ENCODE measurements at places on chromosomes 2 and 18.

- DNase-seq: no peak
Measured at GRCh38 chr2:120715353-120715752, 20.3 kb upstream of the GLI2 start.

GRCh38 chr2:67930156-67930555, 132.6 kb downstream of the C1D start:
- no peak for DNase-seq

DNA sequence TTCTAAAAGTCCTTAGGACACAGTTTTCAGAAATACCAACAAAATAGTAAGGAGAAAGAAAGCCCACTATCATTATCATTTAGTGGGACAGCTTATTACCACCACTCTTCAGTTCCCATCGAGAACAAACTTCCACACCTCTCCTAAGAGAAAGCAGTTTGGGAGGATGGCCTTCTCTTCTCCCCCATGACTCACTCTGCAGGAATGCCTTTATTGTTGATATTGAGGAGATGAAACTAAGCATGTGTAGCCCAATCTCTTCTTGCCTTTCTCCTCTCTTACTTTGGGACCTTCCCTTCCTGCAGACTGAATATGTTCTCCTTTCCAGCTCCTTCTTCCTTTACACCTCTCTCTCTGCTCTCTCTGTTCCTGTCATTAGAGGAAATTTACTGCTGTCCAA, 30.0 kb upstream of the ERMN start:
- no peak for DNase-seq

GRCh38 chr18:80086281-80086680, 22.8 kb upstream of the ADNP2 start:
- DNase-seq: no peak

GRCh38 chr2:25341011-25341727, 556 bp downstream of the DNMT3A start:
- no peak for DNase-seq

GRCh38 chr18:11497585-11497984, 111.8 kb upstream of the SLC35G4 start:
- no peak for DNase-seq

GRCh38 chr18:73646772-73647171, 500.9 kb downstream of the FBXO15 start:
- DNase-seq: no peak

GRCh38 chr2:191910518-191910917, 63.6 kb upstream of the CAVIN2 start:
- DNase-seq: no peak

DNA sequence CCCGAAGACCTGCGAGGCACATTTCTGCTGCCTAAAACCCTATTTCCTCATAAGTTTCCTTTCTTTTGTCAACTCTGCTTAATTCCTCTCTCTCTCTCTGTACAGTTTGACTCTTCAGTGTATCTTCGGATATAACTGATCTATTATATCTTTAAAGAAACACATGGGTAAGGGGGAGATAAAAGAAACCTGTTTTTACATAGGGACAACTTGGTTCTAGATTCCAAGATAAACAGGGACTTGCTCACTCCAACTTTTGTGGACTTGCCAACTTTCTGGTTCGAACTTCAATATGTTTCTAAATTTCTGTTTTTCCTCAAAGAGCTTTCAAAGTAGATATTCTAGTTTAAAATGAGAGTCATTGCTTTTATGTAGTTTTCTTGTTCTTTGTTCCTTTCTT, 182.7 kb upstream of the EPC2 start:
- DNase-seq: no peak

DNA sequence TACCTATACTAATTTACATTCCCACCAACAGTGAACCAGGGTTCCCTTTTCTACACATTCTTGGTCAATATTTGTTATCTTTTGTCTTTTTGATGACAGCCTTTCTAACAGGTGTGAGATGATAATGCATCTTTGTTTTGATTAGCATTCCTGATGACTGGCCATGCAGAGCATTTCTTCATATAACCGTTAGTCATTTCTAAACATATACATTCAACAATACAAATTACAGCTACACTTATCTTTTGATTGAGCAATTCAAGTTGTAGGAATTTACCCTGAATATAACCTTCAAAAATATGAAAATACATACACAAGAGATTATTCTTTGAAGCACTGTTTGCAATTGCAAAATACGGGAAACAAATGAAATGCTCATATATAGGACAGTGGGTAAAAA, 94.9 kb downstream of the TMEM131 start:
- no peak for DNase-seq

DNA sequence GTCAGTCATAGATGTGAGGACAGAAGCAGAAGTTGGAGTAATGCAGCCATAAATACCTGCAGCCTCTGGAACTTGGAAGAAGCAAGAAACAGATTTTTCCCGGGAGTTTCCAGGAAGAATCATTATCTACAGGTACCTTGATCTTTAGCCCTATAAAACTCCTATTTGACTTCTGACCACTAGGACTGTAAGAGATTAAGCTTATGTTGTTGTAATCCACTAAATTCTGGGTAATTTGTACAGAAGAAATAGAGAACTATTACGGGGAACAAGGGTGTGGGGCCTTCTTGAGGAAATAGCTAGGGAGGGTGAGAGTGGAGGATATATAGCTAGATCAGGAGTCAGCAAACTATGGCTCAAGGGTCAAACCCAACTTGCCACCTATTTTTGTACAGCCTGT, 353.2 kb downstream of the SLC4A3 start:
- DNase-seq: no peak
